Effector memory CD8-positive, alpha-beta T cell (primary cell): ENCODE measurements at places on chromosomes 4 and X.

GRCh38 chrX:105314458-105314857 is 94.0 kb upstream of the TEX13A start:
- H3K4me1 ChIP-seq: no peaks in the 10 kb centered on the region

- H3K4me1 ChIP-seq: no peaks in the 10 kb centered on the region
- no peaks in the 10 kb centered on the region for H3K27me3 ChIP-seq
- no peak overlapping the region for H3K27ac ChIP-seq
- no peak overlapping the region for H3K4me3 ChIP-seq
- no peak for DNase-seq
These were observed 45.9 kb downstream of the WDFY3 start for GRCh38 chr4:84920617-84921016.

GRCh38 chr4:77002321-77003107 is 53.0 kb downstream of the SEPTIN11 start:
- peaks cover 8% of the 10 kb centered on the region for H3K4me1 ChIP-seq
- no peak for DNase-seq
- no peak overlapping the region for H3K27ac ChIP-seq
- H3K27me3 ChIP-seq: no peaks in the 10 kb centered on the region

GRCh38 chrX:37644381-37645305 is 40.9 kb upstream of the XK start:
- no peaks in the 10 kb centered on the region for H3K27me3 ChIP-seq
- no peak overlapping the region for H3K4me3 ChIP-seq
- no peak overlapping the region for H3K27ac ChIP-seq
- no peaks in the 10 kb centered on the region for H3K36me3 ChIP-seq

- H3K27ac ChIP-seq: no peak overlapping the region
- H3K4me3 ChIP-seq: no peak overlapping the region
- peaks cover 23% of the 10 kb centered on the region for H3K4me1 ChIP-seq
These were observed 31.7 kb downstream of the GALNT7 start for GRCh38 chr4:173200103-173200884.

DNA sequence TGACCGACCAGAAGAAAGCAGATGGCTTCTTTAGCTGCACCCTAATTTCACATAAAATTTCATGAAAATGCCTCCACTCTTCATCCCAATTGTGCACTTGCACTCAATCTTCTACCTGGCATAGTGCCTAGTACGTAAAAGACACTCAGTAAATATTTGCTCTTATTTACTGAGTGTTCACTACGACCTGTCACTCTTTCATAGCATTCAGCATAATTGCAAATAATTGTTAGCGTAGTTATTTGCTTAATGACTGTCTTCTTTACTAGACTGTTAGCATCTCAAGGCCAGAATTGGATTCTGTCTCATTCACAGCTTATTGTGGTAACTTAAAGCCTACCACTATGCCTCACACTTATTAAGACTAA is 130.2 kb downstream of the ENOX2 start:
- H3K27me3 ChIP-seq: no peaks in the 10 kb centered on the region
- DNase-seq: no peak
- H3K4me3 ChIP-seq: no peak overlapping the region
- H3K36me3 ChIP-seq: no peaks in the 10 kb centered on the region
- H3K4me1 ChIP-seq: no peaks in the 10 kb centered on the region
